ENCODE measurements at places on chromosomes 11 and 22.
A peak's percentile ranks its signal among the peaks of the same experiment; 100 is the strongest.

GRCh38 chr22:48743601-48744282 lies 1083.9 kb downstream of the BRD1 start:
- DNase-seq: no peak

GRCh38 chr22:37059876-37060449 lies 8.4 kb downstream of the KCTD17 start:
- DNase-seq: no peak

DNA sequence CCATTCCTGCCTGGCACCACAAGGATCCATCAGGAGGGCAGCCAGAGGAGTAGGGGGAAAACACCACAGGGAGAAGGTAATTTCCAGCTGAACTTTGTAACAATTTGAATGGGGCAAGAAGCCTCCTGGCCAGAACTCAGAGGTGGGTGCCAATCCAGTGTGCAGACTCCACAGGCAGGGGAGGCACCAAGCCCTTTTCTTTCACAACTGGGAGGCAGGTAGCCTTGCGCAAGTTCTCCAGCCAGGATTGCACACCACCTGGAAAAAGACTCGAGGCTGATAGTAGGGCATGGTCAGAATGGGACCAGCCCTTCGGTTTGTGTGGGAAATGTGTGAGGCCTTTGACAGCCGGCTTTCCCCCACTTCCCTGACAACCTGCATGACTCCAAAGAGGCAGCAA lies 161.9 kb upstream of the ARHGAP42 start:
- DNase-seq: no peak

DNA sequence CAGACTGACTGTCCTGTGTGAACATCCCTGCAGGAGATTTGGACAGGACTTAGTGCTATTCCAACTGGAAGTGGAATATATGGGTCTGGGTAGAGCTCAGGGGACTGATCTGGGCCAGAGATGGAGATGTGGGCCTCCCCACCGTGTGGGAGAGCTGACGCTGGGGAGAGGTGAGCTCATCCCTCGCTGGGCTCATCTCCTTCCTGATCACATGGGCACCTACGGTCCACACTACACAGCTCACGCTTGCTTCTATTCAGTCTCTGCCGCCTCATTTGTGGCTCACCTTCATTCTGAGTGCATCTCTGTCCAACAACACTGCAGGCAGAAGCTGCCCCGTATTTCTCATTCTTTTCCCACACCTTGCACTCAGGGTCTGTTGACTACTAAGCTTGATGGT lies 16.6 kb upstream of the RAB1B start:
- DNase-seq: no peak

- no peak for DNase-seq
Measured at GRCh38 chr11:119460582-119460981, 37.6 kb upstream of the THY1 start.

DNA sequence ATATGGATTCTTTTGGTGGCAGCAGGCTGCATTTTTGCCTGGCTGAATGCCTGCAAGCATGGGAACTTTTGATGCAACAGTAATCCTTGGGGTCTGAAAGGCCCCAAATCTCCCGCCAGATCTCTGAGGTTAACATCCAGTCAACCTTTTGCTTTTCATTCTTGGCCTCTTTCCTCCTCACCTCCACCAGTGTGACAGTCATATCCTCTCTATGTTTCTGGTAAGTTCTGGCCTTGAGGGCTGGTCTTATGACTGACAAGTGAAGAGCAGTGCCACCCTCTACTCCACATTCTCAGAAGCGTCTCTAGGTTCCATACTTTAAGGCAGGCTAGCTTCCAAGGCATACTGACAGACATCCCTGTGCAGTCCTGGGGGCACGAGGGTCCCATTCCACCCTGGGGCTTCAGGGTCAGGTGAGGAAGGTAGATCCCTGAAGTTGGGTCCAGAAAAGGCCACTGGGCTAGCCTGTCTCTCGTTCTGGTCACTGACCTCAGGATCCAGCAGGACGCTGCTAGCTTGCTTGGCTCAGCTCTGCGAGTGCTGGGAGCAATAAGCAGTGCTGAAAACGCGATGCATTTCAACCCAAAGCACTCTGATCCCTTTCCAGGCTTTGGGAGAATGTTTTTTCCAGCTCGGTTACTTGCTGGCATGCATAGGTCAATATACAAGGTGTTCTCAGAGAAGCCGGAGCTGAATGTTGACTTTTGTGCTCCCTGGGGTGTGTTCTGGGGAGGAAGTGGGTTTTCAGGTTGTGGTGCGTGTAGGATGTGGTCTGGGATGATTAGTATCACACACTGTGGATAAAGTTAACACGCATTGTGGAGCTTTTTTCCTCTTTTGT lies 75.2 kb downstream of the PTPRJ start:
- DNase-seq: peak; percentile 19

GRCh38 chr22:47629791-47630655 lies 867.6 kb downstream of the TBC1D22A start:
- DNase-seq: no peak

DNA sequence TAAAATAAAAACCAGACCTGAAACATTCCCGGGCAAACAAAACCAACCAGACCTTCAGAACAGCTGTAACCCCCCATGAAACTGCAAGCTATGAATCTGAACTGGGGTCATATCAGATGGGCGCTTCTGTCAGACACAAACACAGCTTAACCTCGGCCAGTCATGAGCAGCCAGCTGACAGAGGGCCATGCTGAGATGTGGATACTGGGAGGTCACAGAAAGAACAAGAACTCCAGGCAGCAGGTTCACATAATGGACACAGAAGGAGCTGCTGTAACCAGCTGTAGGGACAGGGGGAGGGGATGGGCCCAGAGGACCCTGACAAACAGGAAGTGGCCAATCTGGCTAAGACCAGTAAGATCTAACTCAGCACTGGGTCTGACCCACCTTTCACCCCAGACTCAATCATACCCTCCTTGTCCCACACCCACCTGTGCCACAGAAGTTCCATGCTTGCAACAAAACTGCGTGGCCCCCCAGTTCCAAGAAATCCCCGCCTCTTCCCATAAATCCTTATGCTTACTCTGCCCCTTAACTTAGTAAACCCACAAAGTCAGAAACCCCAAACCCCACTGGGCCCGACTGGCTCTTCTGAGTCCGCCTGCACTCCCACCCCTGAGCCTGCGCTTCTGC lies 4.0 kb downstream of the APOL4 start:
- DNase-seq: no peak

GRCh38 chr22:47663615-47664605 lies 901.5 kb downstream of the TBC1D22A start:
- no peak for DNase-seq

DNA sequence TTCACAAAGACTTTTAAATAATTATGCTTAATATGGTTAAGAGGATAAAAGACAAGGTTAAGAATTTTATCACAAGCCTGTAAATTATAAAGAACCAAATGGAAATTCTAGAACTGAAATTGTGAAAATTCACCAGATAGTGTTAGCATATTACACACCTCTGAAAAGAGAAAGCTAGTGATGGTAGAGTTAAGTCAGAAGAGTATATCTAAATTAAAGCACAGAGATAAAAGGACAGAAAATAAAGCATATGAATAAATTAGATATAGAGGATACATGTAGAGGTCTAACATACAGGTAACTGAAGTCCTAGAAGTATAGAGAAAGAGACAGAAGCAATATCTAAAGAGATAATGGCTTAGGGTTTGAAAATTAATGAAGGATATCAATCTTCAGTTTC lies 4.2 kb upstream of the CLTCL1 start:
- no peak for DNase-seq

DNA sequence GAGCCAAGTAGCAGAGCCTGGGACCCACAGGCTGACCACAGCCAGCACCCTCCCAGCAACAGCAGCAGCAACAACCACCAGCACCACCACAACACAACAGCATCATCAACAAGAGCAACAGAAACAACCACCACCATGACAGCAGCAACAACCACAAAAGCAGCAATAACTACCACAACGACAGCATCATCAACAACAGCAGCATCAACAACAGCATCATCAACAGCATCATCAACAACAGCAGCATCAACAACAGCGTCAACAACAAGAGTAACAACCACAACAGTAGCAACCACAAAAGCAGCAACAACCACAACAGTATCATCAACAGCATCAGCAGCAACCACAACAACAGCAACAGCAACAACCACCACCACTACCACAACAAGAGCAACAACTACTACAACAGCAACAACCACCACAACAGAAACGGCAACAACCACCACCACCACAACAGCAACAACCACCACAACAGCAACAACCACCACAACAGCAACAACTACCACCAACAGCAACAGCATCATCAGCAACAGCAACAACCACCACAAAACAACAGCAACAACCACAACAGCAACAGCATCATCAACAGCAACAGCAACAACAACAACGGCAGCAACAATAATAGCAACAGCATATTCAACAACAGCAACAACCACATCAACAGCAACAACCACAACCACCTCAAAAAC lies 22.1 kb upstream of the FGF3 start:
- DNase-seq: no peak

DNA sequence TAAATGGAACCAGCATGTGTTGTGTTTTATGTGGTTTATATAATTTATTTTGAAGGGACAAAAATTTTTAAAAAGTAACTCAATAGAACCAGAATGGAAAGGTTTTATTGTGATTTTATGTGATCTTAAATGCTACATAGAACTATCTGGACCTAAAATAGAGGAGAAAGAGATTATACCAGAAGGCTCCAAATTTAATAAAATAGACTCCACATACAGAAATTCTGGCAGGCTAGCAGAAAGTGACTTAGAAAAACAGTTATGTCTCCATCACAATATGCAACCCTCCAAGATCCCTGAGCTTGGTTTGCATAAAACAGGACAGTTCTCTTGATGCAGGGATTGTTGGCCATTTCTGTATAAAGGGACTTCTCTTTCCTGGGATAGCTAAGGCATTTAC lies 107.9 kb downstream of the BBOX1 start:
- no peak for DNase-seq

DNA sequence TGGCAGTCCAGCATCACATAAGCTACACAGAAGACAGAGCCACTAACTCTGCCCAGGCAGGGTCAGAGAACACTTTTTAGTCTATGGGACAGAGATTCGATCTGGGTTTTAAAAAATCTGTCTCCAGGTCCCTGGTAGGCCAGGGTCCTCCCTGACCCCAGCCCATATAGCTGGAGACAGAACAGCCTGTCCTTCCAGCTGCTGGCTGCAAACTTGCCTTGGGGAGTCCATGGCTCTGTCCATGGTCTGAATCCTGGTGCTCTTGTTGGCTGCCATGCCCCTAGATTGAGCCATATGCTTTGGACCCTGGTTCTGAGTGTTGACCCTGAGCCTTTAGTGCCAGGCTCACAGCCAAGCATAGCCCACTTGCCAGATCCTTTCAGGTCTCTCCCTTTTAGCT lies 13.3 kb upstream of the LIPT2 start:
- no peak for DNase-seq

- no peak for DNase-seq
Measured at GRCh38 chr11:102653744-102654291, 28.7 kb upstream of the MMP20 start.

DNA sequence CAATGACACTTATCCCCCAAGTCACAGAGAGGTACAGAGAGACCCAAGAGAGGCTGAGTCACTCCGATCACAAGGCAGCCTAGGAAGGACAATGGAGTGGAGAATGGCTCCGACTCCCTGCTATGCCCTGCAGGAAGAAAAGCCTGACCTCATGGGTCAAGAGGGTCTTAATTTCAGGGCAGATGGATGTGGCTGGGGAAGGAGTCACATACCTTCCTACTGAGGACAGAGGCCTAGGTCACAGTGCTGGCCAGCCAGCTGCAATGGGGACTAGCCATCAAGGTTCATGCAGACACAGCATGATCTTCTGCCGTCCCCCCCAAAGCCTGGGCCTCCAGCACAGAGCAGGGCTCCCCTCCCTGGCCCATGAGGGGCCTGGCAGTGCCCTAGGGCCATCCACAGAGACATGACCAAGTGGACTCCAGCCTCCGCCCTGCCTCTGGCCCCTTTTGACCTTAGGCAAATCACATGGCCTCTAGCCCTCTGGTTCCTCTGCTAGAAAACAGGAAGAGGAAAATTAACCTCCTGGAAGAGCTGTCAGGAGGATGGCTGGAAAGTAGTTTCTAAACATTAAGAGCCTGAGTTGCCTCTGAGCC lies 1.8 kb downstream of the ARRB1 start:
- no peak for DNase-seq

- no peak for DNase-seq
Measured at GRCh38 chr11:117743121-117743815, 53.7 kb downstream of the DSCAML1 start.
